ENCODE measurements at places on chromosomes 2 and 18.
A peak's percentile ranks its signal among the peaks of the same experiment; 100 is the strongest.

DNA sequence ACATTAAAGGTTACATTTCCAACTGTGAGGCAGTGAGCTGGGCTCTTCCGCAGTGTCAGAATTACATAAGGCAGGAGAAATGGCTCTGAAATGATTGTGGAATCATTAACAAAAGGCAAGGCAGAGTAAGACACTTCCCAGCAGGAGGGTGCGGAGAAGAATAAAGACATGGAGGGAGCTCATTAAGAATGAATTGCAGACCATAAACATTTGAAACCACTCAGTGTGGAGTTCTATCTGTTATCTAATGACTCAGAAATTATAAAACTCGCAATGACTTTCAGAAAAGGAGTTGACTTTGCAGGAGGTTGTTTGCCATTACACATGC is 77.0 kb downstream of the SMIM21 start:
- no peak for DNase-seq

DNA sequence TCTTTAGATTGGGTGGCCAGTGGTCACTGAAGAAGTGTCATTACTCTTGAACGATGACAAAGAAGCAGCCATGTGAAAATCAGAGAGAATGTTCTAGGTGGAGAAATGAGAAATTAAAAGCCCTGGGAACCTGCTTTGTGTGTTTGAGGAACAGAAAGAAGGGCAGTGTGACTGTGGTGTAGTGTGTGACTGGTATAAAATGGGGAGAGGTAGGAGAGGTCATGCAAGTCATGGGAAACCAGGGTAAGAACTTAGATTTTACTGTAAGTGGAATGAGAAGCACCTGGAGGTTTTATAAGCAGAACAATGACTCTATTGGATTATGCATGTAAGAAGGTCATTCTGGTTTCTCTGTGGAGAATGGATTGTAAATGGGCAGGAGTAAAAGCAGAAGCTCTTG is 12.2 kb downstream of the ICOS start:
- no peak for DNase-seq

GRCh38 chr2:188378371-188378950 is 86.8 kb downstream of the GULP1 start:
- DNase-seq = no peak

- no peak for DNase-seq
These were observed 453.0 kb downstream of the KCNJ3 start for GRCh38 chr2:155151472-155151871.

GRCh38 chr2:213679894-213680293 is 395.6 kb downstream of the SPAG16 start:
- no peak for DNase-seq

- no peak for DNase-seq
These were observed 1.4 kb downstream of the GFPT1 start for GRCh38 chr2:69385443-69386151.

- no peak for DNase-seq
These were observed 153.7 kb upstream of the NCK2 start for GRCh38 chr2:105590780-105591660.

DNA sequence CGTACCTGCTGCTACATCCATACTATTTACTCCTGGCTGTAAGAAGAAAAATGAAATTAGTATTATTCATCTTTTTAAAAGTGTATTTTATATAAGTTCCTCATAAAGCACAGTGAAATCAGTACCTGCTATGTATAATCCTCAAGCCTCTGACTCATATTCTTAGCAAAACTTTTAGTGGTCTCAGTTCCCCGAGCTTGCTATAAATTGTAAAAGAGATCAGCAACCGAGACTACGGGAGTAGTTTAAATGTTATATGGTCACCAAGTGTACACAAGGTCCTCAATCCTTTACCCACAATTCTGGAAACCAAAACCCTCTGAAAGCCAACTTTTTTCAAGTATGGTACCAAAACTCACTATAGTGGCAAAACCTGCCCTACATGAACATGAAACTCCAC is 24.2 kb downstream of the PRPF40A start:
- no peak for DNase-seq

DNA sequence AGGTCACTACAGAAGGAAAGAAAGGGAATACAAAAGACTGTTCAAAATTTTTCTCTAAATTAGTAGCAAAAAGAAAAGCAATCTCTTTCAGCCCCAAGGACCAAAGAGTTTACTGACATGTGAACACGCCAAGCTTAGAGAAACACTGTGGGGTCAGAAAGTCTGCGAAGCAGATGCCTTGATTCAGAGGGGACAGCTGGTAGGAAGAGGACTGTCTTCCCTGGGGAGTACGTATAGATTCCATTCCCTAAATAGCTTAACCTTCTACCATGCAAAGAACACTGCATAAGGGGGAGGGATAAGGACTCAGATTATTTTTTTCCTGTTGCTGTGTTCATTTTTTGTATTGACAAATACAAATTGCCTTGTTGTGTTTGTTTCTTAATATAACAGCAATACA is 96.1 kb downstream of the IRS1 start:
- DNase-seq = no peak

- no peak for DNase-seq
These were observed 72.8 kb upstream of the YPEL5 start for GRCh38 chr2:30074023-30074422.

DNA sequence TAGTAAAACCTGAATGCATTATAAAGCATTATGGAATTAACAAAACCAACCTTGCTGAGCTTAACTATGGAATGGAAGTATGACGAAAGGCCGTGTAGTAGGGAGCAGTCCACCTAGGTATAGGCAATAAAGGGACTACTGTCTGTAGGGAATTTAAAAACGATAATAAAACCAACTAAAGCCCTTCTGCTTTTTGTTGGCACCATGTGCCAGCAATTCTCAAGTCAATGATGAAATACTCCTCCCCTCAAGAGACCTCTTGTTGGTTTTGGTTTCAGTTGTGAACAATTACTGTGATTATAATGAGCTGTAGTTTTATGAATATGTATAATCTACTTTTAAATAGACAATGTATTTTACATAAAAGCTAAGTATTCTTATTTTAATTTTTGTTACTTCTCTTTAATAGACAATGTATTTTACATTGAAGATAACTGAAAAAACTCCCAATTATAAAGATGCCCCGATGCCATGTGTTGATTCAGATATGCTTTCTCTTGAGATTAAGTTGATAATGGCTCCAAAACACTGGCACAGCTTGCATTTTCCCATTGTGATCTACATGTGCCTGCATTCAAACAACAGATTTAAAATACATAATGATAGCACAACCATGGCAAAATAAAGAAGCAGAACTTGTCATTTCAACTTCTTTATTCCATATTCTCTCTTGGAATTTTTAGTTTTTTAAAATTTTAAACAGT is 55.5 kb upstream of the ZDBF2 start:
- DNase-seq = no peak

GRCh38 chr2:157785866-157786662 is 90.1 kb downstream of the ACVR1 start:
- DNase-seq = no peak

DNA sequence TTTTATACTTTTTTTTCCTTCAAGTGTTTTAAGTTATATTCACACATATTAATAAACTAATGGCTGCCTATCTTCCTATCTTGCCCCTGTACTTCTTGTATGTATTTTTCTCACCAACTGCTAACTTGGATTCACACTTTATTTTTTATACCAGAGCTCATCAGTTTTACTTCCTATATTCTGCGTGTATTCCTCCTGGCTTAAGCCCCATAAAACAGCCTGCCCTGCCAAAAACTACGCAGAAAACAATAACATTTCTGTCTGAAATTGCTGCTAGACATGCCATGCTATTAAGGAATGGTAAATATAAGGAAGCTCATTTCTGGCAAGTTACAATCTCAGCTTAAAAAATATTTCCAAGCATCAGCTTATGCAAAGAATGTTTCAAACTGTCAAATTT is 172.3 kb downstream of the UBE2E3 start:
- no peak for DNase-seq

- DNase-seq = no peak
These were observed 90.2 kb upstream of the TWSG1 start for GRCh38 chr18:9244376-9244775.

DNA sequence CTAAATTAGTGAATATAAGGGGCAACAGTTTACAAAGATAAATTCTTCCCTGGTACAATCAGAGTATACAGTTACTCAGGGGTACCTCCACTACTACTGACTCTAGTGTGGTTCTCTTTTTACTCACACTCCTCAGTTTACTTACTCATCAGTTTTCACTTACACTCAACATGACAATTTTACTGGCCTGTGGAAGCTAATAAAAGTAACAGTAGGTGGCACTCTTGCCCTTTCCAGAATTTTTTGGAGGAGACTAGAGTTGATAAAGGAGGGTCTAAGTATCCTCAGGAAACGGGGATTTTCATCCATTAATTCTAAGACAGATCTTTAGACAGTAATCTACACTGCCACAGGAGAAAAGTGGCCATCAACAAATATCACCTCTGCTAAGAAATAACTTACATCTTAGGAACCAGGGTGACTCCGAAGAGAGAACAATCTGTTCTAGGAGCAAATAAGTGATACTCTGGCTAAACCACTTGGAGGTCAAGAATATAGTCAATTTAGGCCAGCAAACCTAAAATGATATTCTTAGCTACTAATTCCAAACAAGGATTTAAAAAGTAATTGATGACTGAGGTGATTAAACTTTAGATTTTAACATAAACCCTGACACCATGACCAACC is 61.3 kb downstream of the ATL2 start:
- DNase-seq = peak; percentile 16

DNA sequence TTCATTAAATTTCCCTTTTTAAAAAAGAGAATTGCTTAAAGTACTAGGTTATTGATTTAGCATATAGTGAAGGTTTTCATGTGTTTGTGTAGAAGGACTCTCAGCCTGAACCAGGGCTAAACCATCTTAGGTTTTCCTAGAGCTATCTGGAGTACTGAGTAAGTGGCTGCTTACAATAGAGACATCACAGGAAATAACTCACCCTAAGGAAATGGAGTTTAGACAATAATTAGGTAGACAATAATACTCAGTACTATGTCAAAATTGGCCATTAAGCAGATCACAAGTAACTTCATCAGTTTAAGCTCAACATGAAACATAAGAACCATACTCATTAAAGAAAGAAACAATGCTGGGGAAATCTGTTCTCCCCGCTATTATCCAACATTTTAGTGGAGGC is 240.0 kb downstream of the RND3 start:
- DNase-seq = no peak

GRCh38 chr2:26034637-26034992 is 731 bp downstream of the RAB10 start:
- DNase-seq = no peak

GRCh38 chr2:224278531-224278930 is 123.4 kb downstream of the FAM124B start:
- DNase-seq = no peak

DNA sequence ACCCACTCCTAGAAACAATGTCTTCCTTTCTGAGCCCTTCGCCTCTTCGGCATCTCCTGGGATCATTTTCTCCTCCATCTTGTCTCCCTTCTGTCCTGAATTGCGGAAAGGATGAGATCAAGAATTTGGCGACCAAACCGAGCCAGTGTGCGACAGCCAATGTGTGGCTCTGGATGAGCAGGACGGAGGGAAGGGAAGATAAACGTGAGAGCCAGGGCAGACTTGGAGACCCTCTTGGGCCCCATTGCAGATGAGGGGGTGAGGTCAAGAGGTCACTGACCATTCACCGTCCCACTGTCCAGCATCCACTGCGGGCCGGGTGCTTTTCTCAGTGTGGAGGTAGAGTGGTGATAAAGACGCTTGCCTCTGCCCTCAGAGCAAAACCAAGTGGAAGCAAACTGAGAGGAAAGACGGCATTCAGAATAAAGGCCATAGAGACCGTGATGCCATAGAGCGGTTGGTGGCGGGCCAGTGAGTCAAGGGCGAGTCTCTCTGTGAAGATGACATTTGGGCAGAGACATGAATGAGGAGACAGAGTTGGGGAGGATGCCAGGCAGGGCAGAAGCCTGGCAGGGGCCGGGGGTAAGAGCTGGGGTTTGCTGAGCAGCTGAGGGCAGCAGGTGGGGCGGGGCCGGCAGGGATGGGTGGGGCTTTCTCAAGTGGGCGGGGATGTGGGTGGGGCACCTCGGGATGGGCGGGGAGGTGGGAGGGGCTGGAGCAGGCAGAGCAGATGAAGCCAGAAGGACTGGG is 55.6 kb downstream of the ACAA2 start:
- DNase-seq = no peak

DNA sequence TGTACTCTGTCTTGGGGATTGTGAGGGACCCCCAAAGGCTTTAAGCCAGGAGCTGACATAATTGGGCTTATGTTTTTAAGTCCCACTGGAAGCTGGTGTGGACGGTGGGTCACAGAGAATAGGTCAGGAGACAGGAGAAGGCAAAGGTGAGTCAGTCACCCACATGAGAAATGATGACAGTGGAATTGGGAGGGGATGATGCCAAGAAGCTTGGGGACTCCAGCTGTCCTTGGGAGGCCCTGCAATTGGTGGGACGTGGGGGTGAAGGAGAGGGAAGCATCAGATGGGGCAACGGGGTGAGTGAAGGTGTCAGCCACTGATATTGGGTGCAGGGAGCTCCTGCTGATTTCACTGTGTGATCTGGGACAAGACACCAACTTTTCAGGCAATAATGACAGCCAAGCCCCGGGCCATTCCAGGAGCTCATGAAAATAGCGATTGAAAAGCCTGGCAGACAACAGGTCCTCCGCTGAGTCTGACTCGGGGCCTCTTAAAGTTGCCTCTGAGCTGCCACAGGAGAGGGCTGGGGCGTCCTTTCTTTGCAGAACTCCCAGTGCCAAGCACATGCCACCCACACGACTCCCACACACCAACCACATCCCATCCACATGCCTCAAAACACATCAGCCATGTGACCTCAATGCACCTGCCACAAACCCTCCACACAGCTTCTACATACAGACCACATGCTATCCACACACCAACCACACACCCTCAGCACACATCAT is 13.4 kb downstream of the TNS1 start:
- peak; percentile 40 for DNase-seq

- no peak for DNase-seq
These were observed 1.6 kb upstream of the CSRNP3 start for GRCh38 chr2:165467921-165468320.

GRCh38 chr2:160055726-160056108 is 6.7 kb downstream of the PLA2R1 start:
- DNase-seq = no peak

GRCh38 chr2:176091329-176092258 is 927 bp upstream of the HOXD13 start:
- DNase-seq = no peak

DNA sequence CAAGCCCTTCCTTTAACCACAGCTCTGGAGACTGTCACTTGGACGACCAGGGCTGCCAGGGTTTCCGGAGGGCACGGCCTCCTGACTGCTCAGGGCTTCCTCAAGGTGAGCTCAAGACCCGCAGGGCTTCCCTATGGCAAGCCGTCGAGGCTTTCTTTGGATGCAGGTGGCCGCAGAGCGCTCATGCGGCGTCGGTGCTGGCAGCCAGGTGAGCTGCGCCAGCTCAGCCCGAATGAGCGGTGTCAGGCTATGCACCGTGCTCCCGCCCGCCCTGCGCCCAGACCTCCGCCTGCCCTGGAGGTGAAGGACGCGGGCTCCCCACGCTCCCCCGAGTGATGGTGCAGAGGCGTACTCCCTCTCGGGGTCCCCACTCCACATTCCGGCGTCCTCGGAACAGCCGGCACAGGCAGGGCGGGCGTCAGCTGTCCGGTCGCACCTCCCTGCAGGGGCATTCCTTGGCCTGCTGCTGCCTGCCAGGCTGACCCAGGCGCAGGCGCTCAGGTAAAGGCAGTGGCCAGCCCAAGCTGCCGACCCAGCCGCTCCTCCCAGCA is 20.8 kb upstream of the TUBB6 start:
- no peak for DNase-seq

All from activated T-cell treated with anti-CD3 and anti-CD28 coated beads, Interleukin-2, amount 50 U/mL, for 72 hours (primary cell).